Stimulated activated CD8-positive, alpha-beta memory T cell treated with anti-CD3 and anti-CD28 coated beads, Interleukin-2, amount 100 ng/mL, for 48 hours (primary cell): ENCODE measurements at places on chromosomes 13 and 19.

GRCh38 chr13:32887617-32888016, 128.6 kb upstream of the KL start:
- no peak for DNase-seq

- no peak for DNase-seq
These were observed 1351.8 kb upstream of the PCDH20 start for GRCh38 chr13:62767473-62767872.

DNA sequence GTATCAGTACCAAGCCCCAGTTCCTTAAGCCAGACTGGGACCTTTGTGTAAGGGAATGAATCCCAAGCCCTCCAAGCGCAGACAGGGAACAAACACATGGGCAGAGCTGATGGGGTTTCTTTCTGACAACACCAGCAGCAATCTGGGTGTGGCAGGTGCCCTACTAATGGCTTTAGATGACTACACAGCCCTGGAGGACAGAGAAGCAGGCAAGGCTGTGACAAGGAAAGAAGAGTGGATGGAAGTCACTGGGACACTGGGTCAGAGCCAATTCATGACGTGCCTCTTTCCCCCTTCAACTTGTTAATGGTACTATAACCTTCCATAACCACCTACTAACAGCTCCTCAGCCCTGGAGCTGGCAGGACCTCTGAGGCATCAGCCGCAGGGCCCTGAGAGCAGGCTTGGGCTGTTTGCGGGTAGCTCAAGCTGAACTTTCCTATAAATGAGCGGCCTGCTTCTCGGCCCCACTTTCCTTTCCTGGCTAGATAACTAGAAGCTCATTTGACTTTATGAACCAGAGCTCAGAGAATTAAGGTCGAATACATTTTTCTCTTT, 38.9 kb downstream of the RASL11A start:
- no peak for DNase-seq

DNA sequence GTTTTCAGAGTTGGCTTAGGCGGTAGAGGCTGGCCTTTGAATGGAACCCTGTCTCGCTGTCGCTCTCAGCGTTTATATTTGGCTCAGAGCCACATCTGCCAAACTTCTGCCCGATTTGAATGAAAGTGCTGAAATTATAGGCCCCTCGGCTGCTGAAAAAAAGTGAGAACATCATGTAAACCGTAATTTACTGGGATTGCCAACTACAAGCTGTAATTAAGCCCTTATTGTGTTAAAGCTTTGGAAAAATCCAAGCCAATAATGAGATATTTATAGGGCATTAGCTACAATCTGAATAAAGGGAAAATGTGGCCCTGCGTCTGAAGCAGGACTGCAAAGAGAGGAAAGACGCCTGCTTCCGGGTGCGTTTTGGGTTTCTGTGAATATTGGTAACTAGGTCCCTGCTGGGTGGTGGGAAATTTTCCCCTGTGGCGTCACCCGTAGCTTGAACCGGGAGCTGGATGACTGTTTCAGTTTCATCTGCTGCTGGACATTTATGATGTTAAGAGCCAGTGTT, 9.9 kb downstream of the DNM2 start:
- no peak for DNase-seq

DNA sequence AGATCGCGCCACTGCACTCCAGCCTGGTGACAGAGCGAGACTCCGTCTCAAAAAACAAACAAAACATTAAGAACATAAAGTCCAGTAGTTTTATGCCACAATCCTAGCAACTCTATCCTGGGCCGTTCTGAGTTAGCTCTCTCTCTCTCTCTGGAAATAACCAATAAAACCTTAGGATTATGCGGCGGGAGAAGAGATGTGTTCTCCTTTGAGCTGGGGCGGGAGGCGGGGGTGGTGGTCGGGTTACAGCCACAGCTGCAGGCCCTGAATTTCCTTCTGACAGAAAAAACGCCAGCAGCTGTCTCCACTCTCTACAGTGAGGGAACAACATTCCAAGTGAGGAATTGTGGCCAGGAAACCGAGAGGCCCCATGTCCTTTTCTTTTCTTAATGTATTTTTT, 9.1 kb upstream of the PNMA8A start:
- no peak for DNase-seq

GRCh38 chr13:80473695-80474094, 132.8 kb upstream of the SPRY2 start:
- DNase-seq = no peak

GRCh38 chr19:6248844-6249243, 30.9 kb downstream of the MLLT1 start:
- DNase-seq = no peak

DNA sequence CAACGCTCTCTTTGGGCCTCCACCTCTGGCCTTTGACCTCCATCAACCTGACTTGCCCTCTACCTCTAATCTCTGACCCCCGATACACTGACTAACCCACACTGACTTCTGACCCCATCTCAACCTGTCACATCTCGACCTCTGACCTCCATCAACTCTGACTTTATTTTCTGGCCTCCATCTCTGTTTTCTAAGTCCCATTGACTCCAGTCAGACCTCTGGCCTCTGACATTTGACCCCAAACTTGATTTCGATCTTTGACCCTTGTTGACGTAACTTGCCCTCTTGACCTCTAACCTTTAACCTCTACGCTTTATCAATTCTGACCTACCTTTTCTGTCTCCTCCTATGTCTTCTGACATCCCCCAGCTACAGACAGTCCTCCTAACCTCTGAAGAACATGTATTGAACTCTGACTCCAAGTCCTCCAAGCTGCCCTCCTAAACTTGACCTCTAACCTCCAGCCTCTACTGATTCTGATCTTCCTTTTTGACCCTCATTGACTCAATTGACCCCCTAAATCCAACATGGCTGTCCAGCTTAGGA, 780 bp downstream of the ACP4 start:
- no peak for DNase-seq

DNA sequence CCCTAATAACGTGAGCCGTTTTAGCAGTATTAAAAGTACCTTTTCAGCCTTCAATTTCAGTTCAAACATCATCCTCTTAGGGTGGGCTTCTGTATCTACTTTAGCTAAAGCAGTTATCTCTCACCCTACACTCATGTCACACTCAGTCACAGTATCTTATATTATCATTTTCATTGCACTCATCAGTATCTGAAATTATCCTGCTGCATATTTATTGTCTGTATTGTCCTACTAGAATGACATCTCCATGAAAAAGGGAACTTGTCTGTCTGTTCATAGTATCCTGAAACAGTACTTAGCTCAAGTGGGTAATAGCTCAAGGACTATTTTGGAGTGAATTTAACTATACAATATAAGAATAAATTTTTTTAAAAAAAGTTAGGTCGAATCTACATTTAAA, 19.9 kb upstream of the RFC3 start:
- no peak for DNase-seq

DNA sequence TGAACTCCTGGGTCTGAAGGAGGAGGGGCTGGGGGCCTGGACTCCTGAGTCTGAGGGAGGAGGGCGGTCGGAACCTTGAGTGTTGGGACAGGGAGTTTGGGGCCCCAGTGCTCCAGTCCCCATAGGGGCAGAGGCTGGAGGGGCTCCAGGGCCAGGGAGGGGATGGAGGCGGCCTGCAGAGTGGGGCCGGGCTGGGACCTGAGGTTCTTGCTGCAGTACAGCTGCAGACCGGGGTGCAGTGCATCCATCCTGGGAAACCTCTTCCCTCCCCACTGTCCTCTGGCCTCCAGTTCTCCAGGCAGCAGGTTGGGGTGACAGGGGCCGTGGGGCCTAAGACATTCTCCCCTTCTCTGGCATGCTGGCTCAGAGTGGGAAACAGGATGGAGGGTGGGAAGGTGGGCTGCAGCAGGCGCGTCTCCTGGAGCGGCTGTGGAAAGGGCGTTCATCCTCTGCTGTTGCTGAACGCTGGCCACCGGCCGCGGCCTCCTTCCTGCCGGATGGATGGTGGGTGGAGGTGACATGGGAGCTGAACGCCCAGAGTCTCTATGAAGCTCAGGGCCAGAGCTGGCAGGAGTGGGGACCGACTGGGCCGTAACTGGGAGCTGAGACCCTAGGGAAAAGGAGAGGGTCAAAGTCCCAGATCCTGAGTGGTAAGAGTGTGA, 1.6 kb downstream of the BRSK1 start:
- no peak for DNase-seq

DNA sequence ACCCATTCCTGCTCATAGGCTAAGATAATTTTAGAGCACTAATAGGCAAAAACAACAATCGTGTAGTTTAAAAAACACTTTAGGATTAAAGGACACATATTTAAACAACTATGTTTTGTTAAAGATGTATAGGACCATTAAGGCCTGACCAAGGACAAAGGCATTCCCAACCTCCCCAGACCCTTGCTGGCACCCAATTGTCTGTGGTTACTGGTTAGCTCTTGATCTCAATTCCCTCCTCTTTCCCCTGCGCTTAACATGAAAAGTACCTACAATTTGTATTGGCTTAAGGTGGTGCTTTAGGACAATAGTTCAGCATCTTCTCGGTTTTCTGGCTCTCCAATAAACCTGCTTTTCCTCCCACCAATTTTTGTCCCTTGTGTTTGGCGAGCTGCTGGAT, 51.0 kb downstream of the TEX26 start:
- DNase-seq = no peak

- DNase-seq = no peak
These were observed 44.7 kb upstream of the ZNF429 start for GRCh38 chr19:21460686-21461085.

DNA sequence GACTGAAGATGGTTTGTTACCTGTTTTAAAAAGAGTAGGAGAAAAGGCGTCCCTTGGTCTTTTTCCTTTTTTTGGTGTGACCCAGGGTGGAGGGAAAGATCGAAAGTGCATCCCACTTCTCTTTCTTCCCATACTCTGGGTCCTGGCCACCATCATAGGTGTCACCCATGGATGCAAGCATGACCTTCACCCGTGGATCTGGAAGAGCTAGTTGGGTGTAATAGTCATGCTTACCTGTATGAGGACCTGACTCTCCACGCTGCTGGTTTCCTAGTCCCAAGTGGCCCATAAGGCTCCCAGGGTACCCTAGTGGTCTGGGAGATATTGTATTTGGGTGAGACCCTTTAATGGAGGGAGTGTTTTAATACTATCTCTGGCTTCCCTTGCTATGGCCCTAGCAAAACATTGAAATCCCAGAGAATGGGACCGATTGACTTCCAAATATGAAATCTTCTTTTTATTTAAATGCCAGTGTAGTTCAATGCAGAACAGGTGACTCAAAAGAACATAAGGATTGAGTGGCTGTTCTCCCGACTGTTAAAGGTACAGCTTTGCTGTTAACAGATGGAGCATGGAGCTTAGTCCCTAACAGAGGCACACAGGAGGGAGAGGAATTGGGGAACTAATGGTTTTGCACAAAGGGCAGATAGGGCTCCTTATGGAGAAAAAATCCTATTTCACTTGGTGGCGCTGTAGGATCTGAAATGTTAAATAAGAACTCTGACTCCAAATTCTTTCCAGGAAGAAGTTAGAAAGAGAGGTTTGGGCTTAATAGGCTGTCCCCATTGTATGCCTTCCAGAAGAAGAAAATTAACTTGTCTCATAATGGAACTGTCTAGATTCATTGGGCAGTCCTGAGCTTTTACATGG, 7.0 kb upstream of the ZNF550 start:
- DNase-seq = no peak
